Stimulated activated CD8-positive, alpha-beta memory T cell treated with anti-CD3 and anti-CD28 coated beads, Interleukin-2, amount 100 ng/mL, for 48 hours (primary cell): ENCODE measurements at places on chromosomes 5 and 9.
A peak's percentile ranks its signal among the peaks of the same experiment; 100 is the strongest.

DNA sequence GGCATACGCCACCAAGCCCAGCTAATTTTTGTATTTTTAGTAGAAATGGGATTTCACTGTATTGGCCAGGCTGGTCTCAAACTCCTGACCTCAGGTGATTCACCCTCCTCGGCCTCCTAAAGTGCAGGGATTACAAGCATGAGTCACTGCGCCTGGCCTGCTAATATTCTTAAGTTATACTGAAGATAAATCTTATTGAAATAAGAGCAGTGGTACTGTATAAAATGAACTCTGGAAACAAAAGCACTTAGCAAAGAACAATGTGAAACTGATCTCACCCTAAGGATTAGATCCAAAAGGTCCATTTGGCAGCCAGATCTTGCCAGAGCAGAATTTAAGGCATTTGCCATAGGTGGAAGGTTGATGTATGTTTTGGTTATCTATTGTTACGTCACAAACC, 27.1 kb downstream of the CYSTM1 start:
- no peak for DNase-seq

DNA sequence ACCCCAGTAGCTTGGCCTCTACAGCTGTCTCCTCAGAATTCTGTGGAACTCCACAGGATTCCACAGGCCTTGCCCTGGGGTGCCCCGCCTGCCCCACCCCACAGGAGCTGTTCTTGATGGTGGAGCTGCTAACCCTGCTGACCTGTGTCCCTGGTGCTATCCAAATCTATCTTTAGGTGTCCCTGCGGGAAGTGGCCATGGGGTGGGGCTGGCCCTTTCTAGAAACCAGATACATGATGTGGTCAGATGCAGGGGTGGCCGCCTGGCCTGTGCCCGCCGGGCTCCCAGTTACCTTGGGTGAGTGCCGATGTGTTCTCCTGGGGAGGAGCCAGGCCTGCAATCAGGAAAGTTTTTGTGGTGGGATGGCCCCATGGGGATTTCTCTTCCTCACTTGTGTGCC, 34.2 kb downstream of the WNK2 start:
- DNase-seq = no peak

GRCh38 chr9:14670718-14671117, 22.5 kb downstream of the ZDHHC21 start:
- DNase-seq = no peak

DNA sequence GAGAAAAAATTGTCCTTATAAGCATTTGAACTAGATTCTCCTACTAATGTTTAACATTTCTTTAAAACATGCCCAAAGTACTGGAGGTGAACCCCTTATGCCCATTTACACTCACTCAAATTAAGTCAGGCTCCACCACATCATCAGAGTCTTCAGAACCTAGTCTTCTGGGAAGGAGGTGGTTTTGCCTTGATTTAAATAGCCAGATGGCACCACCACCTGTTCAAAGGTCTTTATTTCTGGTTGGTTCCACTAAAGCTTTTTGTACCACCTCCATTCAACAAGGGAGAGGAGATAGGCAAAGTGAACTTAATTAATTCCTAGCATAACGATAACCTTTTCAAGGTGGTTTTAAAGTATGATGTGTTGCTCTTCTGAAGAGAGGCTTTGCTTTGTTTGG, 189.5 kb downstream of the SLF1 start:
- DNase-seq = no peak

- DNase-seq = no peak
Observed at GRCh38 chr9:8673830-8674229, 874.3 kb upstream of the DMAC1 start.

GRCh38 chr9:15738011-15738410, 185.2 kb downstream of the CCDC171 start:
- no peak for DNase-seq

GRCh38 chr5:31231177-31231838, 37.8 kb downstream of the CDH6 start:
- DNase-seq = no peak

DNA sequence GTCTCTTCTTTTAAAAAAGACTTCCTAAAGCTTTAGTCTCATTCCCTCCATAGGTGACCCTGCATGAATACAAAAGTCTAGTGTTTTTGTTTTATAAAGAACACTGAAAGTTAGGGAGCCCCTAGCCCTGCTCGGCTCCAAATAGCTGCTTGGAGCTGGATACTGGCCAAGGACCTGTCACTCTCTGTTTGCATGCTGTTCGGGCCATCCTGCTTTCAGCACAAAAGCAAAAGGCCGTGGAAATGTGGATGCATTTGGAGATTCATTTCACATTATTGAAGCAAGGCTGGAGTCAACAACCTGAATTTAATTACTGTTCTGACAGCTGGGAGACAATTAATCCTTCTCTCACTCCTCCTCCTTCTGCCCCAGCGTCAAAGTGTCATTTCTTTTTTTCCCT, 151.7 kb upstream of the NMUR2 start:
- DNase-seq = no peak

- DNase-seq = no peak
Observed at GRCh38 chr9:78539188-78539587, 242.3 kb downstream of the PSAT1 start.

DNA sequence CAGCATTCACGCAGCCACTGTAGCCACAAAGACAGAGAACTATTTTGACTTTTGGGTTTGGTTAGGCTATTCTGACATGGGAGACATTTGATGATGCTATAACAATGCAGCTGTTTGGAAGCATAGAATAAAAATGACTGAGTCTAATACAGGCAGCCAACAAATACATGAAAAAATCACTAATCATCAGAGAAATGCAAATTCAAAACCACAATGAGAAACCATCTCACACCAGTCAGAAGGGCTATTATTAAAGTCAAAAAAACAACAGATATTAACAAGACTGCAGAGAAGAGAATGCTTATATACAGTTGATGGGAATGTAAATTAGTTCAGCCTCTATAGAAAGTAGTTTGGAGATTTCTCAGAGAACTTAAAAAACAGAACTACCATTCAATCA, 107.1 kb upstream of the POC5 start:
- no peak for DNase-seq

- DNase-seq = no peak
Observed at GRCh38 chr5:122673343-122673742, 101.5 kb upstream of the SNX2 start.

DNA sequence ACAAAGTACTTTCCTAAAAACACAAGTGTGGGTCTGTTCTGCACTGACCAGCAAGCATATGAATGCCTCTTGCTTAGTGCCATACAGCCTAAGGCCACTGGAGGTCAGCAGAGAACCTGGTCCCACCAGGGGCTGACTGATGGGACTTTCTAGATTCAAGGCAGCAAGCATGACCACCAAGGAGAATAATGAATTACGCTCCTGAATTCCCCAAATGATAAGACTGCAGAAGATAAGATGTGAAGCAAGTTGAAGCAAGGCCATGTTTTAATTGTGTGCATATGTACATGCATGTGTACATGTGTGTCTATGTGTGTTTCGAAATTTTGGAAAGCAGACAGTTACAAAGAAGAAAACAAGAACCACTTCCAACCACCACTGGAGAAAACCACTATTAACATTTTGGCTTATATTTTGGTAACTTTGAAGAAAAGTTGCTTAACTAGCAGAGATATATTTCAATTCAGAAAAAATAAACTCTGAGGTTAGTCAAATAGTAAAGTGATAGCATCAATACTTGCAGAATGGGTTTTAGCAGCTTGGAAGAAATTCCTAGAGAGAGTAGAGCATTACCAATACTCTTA, 70.5 kb downstream of the ERP44 start:
- DNase-seq = peak; percentile 25

- no peak for DNase-seq
Observed at GRCh38 chr9:21029661-21030060, 1.8 kb downstream of the HACD4 start.

- DNase-seq = no peak
Observed at GRCh38 chr5:17012289-17012688, 76.2 kb upstream of the MYO10 start.

- DNase-seq = no peak
Observed at GRCh38 chr5:178642351-178642909, 15.6 kb upstream of the CLK4 start.
